ENCODE measurements at places on chromosomes 3 and 15.

DNA sequence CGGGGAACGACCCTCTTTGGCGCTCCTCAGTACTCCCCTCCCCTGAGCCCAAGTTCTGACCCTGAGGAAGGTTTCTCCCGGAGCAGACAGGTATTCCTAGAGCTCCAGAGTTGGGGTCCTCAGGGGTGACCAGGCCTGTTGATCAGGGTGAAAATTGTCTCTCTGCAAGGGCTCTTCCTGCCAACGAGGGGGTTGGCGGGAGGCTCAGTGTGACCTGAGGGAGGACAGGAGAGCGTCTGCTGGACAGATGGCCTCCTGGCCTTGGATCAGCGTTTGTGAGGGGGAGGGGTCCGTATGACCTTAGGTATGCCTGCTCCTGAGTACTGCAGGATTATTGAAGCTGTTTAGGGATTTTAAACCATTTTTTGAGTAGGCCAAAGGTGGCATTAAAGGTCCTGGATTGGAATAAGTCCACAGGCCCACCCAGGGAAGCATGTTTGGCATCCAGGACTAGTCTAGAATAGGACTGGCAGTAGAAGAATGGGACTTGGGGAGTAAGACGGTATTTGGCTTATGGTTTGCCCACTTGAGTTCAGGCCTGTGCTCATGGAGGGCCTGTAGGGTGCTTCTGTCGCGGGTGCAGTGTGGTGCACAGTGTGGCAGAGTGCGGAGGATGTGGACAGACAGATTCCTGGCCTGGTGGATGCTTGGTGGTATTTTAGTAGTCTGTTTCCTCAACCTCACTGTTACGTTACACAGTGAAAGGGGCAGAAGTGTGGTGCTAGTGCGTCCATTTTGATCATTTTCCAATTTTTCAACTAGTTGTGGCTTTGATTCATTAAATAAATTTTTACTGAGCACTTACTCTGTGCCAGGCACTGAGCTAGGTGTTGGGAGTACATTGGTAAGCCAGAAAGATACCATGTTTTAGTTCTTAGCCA lies 959 bp downstream of the ZNF592 start:
- DNase-seq: peak; percentile 68

- no peak for DNase-seq
These were observed 2.2 kb upstream of the HES1 start for GRCh38 chr3:194133661-194134230.

- no peak for DNase-seq
These were observed 239.9 kb upstream of the NAALADL2 start for GRCh38 chr3:174619239-174619638.

GRCh38 chr3:12294885-12295580 lies 6.2 kb downstream of the PPARG start:
- no peak for DNase-seq

DNA sequence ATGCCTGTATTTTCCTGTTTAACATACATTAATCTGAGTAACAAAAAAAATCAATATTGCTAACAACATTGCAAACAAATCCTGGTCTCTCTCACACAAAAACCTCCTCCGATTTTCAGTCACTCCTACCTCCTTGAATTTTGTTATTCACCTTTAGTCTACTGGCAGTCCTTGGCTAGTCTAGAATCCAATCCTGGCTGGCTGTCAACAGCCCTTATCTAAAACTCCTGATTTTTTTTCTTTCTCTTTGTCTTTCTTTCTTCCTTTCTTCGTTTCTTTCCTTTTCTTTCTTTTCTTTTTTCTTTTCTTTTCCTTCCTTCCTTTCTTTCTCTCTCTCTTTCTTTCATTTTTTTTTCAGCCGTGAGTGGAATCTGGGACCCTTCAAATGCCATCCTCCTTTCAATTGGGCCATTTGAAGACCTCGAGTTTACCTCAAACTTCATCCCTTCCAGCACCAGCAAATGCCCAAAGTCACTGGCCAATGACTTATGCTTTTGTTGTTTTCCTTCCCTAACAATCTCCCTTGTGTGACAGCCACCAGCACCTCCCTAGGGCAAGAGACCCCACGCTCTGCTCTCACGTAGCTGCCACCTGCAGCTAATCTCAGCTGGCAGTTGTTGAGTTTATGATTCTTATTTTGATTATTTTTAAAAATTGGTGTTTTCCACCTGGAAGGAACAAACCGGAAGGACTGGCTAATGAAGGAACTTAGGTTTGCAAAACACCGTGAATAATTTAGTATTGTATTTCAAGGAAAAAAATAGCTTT lies 6.8 kb upstream of the ONECUT1 start:
- no peak for DNase-seq

GRCh38 chr15:101664303-101664913 lies 12.2 kb upstream of the TM2D3 start:
- no peak for DNase-seq

GRCh38 chr15:49286649-49287404 lies 116.8 kb downstream of the GALK2 start:
- no peak for DNase-seq

GRCh38 chr3:194541483-194541882 lies 54.7 kb upstream of the ATP13A3 start:
- no peak for DNase-seq

DNA sequence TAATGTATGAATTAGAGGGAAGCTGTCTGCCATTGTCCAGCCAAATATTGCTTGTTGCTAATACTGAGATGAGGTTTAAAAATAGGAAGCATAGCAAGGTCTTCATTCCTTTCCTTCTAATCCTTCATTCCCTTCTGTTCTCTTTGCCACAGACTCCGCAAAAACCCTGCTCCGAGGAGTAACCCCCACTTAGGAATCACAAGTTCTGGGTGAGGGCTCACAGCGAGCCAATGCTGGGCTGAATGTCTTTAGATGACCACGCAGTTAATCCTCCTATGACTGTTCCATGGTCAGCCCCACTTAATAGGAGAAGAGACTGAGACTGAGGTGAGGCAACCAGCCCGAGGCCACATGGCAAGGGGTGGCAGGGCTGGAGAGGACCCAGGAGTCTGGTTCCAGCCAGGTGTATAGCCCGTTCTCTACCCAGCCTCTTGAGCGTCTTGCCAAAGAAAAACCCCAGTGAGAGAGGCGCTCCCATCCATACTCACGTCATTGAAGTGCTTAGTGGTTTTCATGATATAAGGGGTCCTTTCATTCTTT lies 44.9 kb upstream of the CTSH start:
- DNase-seq: no peak

- DNase-seq: no peak
These were observed 61.6 kb downstream of the OSTN start for GRCh38 chr3:191260431-191261303.

DNA sequence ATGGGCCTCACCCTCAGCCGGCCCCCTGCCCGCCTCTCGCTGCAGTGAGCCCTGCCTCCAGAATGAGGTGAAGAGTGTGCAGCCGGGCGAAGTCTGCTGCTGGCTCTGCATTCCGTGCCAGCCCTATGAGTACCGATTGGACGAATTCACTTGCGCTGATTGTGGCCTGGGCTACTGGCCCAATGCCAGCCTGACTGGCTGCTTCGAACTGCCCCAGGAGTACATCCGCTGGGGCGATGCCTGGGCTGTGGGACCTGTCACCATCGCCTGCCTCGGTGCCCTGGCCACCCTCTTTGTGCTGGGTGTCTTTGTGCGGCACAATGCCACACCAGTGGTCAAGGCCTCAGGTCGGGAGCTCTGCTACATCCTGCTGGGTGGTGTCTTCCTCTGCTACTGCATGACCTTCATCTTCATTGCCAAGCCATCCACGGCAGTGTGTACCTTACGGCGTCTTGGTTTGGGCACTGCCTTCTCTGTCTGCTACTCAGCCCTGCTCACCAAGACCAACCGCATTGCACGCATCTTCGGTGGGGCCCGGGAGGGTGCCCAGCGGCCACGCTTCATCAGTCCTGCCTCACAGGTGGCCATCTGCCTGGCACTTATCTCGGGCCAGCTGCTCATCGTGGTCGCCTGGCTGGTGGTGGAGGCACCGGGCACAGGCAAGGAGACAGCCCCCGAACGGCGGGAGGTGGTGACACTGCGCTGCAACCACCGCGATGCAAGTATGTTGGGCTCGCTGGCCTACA lies 8.5 kb downstream of the GRM2 start:
- peak; percentile 55 for DNase-seq

- no peak for DNase-seq
These were observed 95.8 kb downstream of the BDH1 start for GRCh38 chr3:197460002-197460401.

- DNase-seq: no peak
These were observed 34.1 kb downstream of the NGLY1 start for GRCh38 chr3:25749031-25749581.

- no peak for DNase-seq
These were observed 137.0 kb upstream of the LINGO1 start for GRCh38 chr15:77769700-77770099.
